Thyroid gland (tissue), 4 donors: ENCODE measurements at places on chromosomes 11 and 22.

GRCh38 chr11:117841551-117842031, 17.0 kb upstream of the FXYD2 start:
- peaks cover 3% of the 10 kb centered on the region for H3K36me3 ChIP-seq
- no peaks in the 10 kb centered on the region for H3K4me1 ChIP-seq
- no peak overlapping the region for H3K4me3 ChIP-seq
- no peak for DNase-seq
- no peaks in the 10 kb centered on the region for H3K27me3 ChIP-seq

GRCh38 chr11:31798554-31799434, 12.3 kb downstream of the PAX6 start:
- no peak for DNase-seq
- H3K27ac ChIP-seq = no peak overlapping the region
- no peak overlapping the region for H3K4me3 ChIP-seq
- H3K4me1 ChIP-seq = peaks cover 13% of the 10 kb centered on the region

DNA sequence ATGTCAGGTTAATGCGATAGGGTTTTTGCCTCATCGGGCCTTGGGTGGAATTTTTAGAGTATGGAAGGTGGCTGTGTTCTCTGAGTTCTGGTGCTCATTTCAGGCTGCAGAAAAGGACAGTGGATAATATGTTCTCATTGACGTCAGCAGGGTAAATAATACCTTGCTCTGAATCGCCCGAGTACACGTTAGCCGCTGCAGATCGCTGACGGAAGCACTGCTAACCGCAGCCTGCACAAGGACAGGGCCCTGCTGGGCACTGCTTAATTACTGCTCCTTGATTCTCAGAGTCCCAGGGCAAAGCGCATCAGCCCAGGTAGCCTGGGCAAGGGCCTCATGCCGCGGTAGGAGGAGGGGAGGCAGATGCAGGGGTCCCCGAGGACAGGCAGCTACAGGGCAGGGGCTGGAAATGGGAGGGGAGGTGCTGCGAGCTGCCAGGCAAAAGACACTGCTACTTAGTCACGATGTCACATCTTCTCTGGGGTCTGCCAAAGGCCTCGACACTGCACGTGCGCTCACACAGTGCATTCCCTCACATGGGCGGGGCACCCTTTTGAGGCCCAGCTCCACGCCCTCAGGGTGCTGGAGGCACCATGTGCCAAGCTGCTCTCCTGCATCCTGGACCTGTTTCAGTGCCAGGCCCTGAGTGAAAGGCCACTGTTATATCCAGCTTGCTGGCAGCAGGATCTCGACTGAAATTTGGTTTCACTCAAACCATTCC, 35.2 kb downstream of the PPP2R1B start:
- peak; percentile 63 for DNase-seq
- peaks cover 45% of the 10 kb centered on the region for H3K4me1 ChIP-seq
- H3K27ac ChIP-seq = peak overlapping the region; percentile 99
- H3K27me3 ChIP-seq = no peaks in the 10 kb centered on the region
- H3K4me3 ChIP-seq = no peak overlapping the region

GRCh38 chr11:16049611-16050010, 306.7 kb downstream of the SOX6 start:
- H3K27ac ChIP-seq = no peak overlapping the region
- no peaks in the 10 kb centered on the region for H3K4me1 ChIP-seq
- no peak for DNase-seq
- H3K4me3 ChIP-seq = no peak overlapping the region
- no peaks in the 10 kb centered on the region for H3K36me3 ChIP-seq

DNA sequence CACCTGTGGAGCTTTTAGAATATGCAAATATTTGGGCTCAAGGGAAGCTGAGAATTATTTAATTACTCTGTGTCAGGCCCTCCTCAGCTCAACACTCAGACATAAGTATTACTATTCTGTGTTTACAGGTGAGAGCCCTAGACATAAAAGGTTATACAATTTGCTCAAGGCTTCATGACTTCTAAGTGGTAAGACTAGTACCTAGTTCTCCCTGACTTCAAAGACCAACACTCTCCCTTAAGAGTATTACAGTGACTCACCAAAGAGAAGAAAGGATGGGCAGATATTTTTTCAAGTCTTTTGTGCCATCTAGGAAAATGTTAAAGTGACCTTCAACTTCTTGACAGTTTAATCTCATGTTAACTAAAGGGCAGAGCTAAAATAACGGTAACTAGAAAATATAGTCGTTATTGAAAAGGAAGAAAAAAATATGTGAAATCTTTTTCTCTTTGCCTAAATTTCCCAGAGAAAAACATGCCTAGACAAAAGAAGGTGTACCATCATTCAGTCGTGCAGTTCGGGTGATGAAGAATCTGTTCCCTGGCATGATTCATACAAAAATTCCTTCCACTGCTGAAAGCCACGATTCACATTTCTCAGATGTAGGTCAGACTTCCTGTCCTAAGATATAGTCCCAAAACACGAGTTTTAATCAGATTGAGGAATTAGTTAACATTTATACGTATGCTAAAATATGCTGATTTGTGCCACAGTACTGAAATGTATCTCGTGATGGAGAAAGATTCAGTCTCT, 849.1 kb upstream of the API5 start:
- H3K27me3 ChIP-seq = no peaks in the 10 kb centered on the region
- no peak overlapping the region for H3K27ac ChIP-seq
- no peaks in the 10 kb centered on the region for H3K4me1 ChIP-seq
- no peak overlapping the region for H3K4me3 ChIP-seq

DNA sequence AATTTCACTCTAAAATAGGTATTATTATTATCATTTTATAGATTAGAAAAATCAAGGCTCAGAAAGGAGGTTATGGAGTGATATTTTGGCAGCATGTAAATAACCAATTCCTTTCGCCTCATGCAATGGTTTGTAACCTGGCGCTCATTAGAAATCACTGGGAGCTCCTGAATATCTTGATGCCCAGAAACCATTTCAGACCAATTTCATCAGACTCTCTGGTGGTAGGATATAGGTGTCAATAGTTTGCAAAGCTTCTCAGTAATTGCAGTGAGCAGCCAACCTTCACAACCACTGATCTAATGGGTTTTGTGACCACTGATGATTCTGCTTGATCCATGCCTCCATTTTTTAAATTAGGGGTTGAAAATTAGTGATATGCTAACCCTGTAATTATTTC, 57.8 kb upstream of the ZC3H12C start:
- H3K36me3 ChIP-seq = no peaks in the 10 kb centered on the region
- no peaks in the 10 kb centered on the region for H3K4me1 ChIP-seq
- no peak for DNase-seq
- H3K4me3 ChIP-seq = no peak overlapping the region

- H3K4me3 ChIP-seq = no peak overlapping the region
- H3K27ac ChIP-seq = no peak overlapping the region
- no peaks in the 10 kb centered on the region for H3K36me3 ChIP-seq
- H3K4me1 ChIP-seq = peaks cover 7% of the 10 kb centered on the region
Observed at GRCh38 chr11:12051287-12051662, 42.8 kb upstream of the DKK3 start.

DNA sequence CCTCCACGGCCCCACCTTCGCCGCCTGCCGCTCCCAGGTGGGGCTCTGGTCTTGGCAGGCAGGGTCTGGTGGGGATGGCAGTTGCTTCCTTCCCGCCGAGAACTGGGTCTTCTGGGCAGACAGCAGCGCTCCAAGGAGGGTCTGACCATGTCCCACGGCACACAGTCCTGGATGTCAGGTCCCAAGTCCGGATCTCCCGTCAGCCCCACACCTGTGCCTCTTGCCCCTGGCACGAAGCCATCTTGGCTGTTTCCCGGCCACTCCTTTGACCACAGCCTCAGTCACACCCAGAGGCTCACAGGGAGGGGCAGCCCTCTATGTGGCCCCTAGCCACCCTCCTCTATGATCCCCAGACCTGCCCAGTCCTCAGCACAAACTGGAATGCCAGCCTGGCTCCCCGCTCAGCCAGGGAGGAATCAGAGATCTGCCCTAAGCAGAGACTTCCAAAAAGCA, 14.3 kb downstream of the MUC5B start:
- no peak overlapping the region for H3K27ac ChIP-seq
- no peaks in the 10 kb centered on the region for H3K36me3 ChIP-seq
- H3K4me3 ChIP-seq = no peak overlapping the region
- H3K27me3 ChIP-seq = no peaks in the 10 kb centered on the region
- no peaks in the 10 kb centered on the region for H3K4me1 ChIP-seq
- DNase-seq = no peak

DNA sequence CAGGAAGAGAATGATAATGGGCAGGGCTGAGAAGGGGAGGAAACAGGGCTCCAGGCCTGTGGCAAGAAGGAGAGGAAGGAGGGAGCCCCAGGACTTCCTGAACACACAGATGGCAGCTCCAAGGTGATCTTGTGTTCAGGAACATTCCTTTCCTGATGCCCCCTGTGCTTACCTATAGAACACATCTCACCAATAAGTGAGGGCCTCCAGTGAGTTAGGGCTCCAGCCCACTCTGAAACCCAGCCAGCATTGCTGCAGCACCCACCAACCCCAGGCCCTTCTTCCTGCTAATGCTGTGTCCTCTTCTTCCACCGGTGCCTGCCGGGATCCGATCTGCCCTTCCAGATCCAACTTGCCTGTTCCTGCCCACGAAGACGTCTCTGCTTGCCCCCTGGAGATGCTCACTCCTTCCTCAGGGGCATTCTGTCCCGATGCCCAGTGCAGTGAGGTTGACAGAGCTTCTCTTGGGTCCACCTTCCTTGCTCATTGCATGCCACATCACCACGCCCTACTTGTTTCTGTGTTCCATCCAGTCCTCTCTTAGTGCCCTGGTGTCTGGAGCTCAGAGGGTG, 17.4 kb downstream of the ANKK1 start:
- no peak overlapping the region for H3K4me3 ChIP-seq
- DNase-seq = no peak
- peaks cover 3% of the 10 kb centered on the region for H3K4me1 ChIP-seq
- no peaks in the 10 kb centered on the region for H3K27me3 ChIP-seq
- no peaks in the 10 kb centered on the region for H3K36me3 ChIP-seq
